ENCODE measurements at places on chromosomes 16 and 17. TPM values are rescaled to one million over a fixed set of nuclear protein-coding genes. Genes with fewer than 3 reads are reported as not detected.

SPATA32 gene
- not detected for polyA plus RNA-seq

NOD2 gene
- polyA plus RNA-seq = 0.21 TPM

KREMEN2 gene
- not detected for polyA plus RNA-seq

SUPT4H1 gene
- 86.8 TPM for polyA plus RNA-seq

SPATA22 gene
- not detected for polyA plus RNA-seq

NPIPA5 gene
- 1.5 TPM for polyA plus RNA-seq

GSG1L2 gene
- not detected for polyA plus RNA-seq

KRTAP3-2 gene
- not detected for polyA plus RNA-seq

HEXD gene
- polyA plus RNA-seq = 20.9 TPM

NXN gene
- polyA plus RNA-seq = 33.4 TPM

DHRS7C gene
- polyA plus RNA-seq = 26.9 TPM

SMTNL2 gene
- 20.7 TPM for polyA plus RNA-seq

HP gene
- 2.3 TPM for polyA plus RNA-seq

TNFRSF13B gene
- polyA plus RNA-seq = not detected

CLDN6 gene
- 5.5 TPM for polyA plus RNA-seq

TUBB3 gene
- polyA plus RNA-seq = 2.4 TPM

MPP3 gene
- 1.6 TPM for polyA plus RNA-seq

FOXN1 gene
- not detected for polyA plus RNA-seq

FNDC8 gene
- polyA plus RNA-seq = not detected

TPSG1 gene
- 0.08 TPM for polyA plus RNA-seq

AANAT gene
- polyA plus RNA-seq = 0.13 TPM

KRTAP2-3 gene
- not detected for polyA plus RNA-seq

KIF18B gene
- 0.03 TPM for polyA plus RNA-seq

PRSS27 gene
- polyA plus RNA-seq = 0.07 TPM

FOXL1 gene
- 1.3 TPM for polyA plus RNA-seq

GUCY2D gene
- not detected for polyA plus RNA-seq

STARD3 gene
- 47.9 TPM for polyA plus RNA-seq

KCNJ18 gene
- not detected for polyA plus RNA-seq

PRCD gene
- polyA plus RNA-seq = 1.6 TPM

PLEKHM1 gene
- 25.5 TPM for polyA plus RNA-seq

DHRS7B gene
- 31.9 TPM for polyA plus RNA-seq

FAM83G gene
- polyA plus RNA-seq = 65.6 TPM

MMP25 gene
- polyA plus RNA-seq = 0.13 TPM

PROCA1 gene
- 0.32 TPM for polyA plus RNA-seq

CDK10 gene
- 47.8 TPM for polyA plus RNA-seq

SSH2 gene
- 43.4 TPM for polyA plus RNA-seq

PDILT gene
- not detected for polyA plus RNA-seq

ZNF598 gene
- 35.6 TPM for polyA plus RNA-seq

GPRC5C gene
- 47.7 TPM for polyA plus RNA-seq

G6PC1 gene
- polyA plus RNA-seq = 0.03 TPM

METTL9 gene
- 134 TPM for polyA plus RNA-seq

CPHXL2 gene
- not detected for polyA plus RNA-seq

LIG3 gene
- 12.2 TPM for polyA plus RNA-seq

PSME3IP1 gene
- polyA plus RNA-seq = 37.1 TPM

ADGRG3 gene
- polyA plus RNA-seq = 0.31 TPM

CRYBA1 gene
- not detected for polyA plus RNA-seq

C16orf89 gene
- 0.29 TPM for polyA plus RNA-seq

DNAI2 gene
- not detected for polyA plus RNA-seq

CDT1 gene
- polyA plus RNA-seq = 0.13 TPM

PRR29 gene
- 0.11 TPM for polyA plus RNA-seq

CCT6B gene
- 1.7 TPM for polyA plus RNA-seq

KCNH6 gene
- polyA plus RNA-seq = not detected

ZP2 gene
- not detected for polyA plus RNA-seq

PYDC1 gene
- polyA plus RNA-seq = not detected

Data from psoas muscle (tissue), 8 donors.